ENCODE measurements at places on chromosomes 7 and 10.

- DNase-seq = no peak
These were observed 78.2 kb downstream of the MGMT start for GRCh38 chr10:129545261-129545660.

DNA sequence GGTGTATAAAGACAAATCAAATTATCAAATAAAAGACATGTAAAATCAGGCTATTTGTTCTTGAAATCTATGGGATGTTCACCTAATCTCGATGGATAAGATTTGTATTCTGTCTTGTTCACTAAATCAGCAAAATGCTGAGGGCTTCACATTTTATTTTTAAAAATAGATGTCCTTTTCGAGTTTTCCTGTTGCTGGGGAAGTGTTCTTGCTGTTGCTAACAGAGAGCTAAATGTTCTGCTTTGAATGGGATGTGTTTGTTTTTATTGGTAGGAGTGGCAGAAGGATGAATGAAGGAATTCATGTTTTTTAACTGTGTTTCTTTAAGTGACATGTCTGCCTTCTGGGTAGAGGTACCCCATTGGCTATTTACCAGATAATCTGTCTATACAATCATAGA, 7.3 kb upstream of the SNX13 start:
- DNase-seq = no peak

DNA sequence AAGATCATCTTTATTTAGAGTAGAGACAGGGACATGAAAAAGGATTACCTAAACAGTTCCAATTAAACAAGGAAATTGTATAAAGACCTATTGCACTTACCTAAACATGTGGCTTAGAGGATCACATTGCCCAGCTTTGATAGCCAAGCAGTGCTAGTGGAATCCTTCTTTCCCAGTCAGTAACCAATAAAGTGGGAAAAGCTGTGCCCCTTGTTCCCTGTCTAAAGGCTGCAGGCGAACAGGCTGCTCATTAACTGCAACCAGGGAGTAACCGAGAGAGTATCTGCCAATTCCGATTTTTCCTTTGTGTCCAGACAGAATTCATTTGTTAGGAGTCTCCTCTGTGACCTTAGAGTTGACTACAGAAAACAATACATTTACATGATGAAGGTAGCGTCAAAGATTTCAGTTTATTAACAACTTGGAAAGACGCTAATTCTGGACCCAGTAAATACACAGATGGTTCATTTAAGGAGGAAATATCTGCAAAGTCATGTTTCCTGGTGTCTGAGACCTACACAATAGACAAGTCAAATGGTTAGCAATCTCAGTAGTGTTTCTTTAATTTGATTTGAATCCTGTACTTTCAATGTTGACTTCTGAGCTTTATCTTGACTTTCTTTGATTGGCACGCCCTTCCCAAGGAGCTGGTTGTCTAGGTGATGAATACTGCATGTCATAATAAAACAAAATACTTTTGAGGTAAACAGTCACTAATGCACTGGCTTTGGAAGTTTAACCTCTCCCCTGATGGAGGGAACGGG, 57.3 kb upstream of the MET start:
- DNase-seq = peak; percentile 83

- no peak for DNase-seq
These were observed 501.9 kb upstream of the SEMA3D start for GRCh38 chr7:85688712-85689111.

GRCh38 chr7:144777005-144777839, 58.6 kb downstream of the TPK1 start:
- no peak for DNase-seq

DNA sequence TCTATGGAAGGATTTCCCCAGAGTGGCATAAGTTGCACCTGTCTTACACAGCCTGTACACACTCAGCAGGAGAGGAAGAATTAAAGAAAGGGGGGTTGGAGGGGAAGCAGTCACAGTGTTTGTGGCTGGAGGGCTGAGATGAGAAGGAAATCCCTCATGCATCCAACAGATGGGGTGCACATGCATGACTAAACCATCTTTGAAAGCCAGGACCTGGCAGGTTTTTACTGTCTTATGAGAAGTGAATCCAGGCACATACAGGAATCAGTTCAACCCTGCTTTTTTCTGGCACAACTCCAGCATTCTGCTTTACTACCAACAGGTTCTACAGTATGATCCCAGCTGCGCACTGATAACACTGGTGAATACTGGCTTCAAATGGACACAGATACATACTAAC, 107.7 kb downstream of the CACNA2D1 start:
- peak; percentile 3 for DNase-seq

GRCh38 chr7:117165656-117166055, 157.2 kb downstream of the WNT2 start:
- DNase-seq = no peak

DNA sequence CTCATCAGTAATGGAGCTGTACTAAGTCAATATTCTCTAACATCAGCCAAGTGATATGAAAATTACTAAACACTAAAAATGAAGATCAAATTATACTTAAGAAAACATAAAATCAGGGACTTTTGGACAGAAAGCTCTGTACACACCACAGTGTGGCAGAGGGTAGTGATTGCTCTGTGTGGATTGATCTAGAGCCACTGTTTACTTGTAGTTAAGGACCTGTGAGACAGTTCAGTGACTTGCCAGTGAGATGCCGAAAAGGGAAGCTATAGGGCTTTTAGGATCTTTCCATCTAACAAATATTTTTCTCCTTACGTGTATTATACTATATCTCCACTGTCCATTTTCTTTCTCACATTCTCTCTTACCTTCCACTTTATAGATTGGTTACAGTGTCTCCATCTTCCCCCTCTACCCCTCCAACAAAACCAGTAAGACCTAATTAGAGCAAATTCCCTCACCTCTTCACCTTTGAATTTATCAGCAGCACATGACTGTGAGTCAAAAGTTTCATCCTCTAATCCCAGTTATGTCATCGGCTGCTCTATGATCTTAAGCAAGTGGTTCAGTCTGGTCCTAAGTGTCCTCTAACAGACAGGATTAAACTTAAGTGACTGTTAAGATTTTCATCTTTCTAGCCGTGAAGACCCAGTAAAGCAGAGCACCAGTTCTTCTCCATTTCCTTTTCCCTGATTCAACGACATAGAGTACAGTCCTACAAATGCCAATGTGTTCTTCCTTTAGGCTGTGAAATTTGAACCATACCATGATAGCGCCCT, 6.9 kb downstream of the PIK3CG start:
- no peak for DNase-seq

GRCh38 chr10:22369434-22370072, 24.3 kb downstream of the SPAG6 start:
- DNase-seq = peak; percentile 10

GRCh38 chr10:128061306-128062300, 64.6 kb downstream of the MKI67 start:
- DNase-seq = no peak

- DNase-seq = no peak
These were observed 104.9 kb downstream of the XRCC2 start for GRCh38 chr7:152571068-152571467.

GRCh38 chr7:154916856-154917807, 85.8 kb downstream of the PAXIP1 start:
- DNase-seq = no peak

GRCh38 chr10:96595741-96596140, 8.9 kb upstream of the TM9SF3 start:
- no peak for DNase-seq

DNA sequence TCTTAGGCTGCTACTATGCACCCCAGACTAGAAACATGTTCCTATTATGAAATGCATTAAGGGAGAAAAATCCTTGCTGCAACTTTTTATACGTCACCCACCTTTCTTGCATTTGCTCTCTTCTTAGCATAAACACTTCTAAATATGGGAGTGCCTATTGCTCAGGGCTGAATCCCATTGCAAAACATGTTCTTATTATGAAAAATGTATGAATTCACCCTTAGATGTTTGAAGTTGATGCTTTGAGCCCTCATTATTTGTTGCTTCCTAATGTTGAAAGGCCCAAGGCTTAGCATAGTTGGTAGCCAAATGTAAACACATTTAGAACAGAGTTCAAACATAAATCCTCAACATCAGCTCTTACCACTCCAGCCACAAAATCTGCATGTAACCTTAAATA, 52.8 kb downstream of the BMPER start:
- no peak for DNase-seq

DNA sequence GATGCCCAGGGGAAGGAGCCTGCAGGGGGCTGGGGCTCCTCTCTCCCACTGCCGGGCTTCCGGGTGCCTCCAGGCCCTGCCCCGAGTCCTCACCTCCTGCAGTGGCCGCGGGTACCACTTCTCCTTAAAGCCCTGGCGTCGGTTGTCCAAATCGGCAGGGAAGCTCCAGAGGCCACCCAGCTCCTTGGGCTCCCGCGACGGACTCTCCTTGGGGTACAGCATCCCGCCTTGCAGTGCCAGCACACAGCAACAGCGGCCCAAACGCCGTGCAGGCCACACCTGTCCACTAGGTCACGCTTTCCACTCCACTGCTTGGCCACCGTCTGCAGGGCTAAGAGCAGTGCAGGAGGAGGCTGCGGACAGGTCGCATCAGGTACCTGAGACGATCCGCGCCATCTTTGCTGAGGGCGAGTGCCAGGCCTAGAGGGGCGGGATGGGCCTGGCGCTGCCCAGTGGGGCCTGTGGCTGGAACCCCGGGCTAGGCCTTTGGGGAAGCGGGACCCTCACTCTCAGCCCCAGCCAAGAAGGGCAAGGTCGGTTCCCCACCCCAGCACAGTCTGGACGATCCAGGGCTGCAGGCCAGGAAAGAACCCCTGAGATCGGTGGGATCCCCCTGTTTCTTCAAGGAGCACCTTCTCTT, 47.7 kb upstream of the ZNF479 start:
- DNase-seq = no peak

GRCh38 chr7:44769776-44770294, 21.2 kb downstream of the ZMIZ2 start:
- DNase-seq = peak; percentile 19

GRCh38 chr10:47049056-47049851, 138.0 kb downstream of the PTPN20 start:
- DNase-seq = no peak

- DNase-seq = peak; percentile 86
These were observed 29.3 kb upstream of the CCL24 start for GRCh38 chr7:75842836-75843446.

DNA sequence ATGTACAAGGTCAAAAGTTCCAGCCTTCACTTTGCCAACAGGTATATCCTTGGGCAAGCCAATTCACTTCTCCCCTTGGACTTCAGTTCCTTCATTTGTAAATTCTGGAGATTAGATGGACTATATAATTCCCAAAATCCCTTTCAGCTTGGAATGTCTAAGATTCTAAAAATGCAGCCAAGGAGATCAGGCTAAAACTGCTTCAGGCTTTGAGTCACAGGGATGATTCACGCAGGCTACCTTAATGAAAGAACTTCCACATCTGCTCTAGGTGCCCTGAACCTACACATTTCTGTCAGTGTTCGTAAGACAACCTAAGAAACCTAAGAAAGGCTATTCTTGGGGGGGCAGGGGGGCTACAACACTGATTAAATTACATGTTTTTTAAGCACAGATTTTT, 7.1 kb downstream of the CPVL start:
- no peak for DNase-seq

GRCh38 chr7:70599446-70600190, 532.3 kb upstream of the GALNT17 start:
- DNase-seq = no peak

GRCh38 chr10:35268323-35268722, 68.0 kb upstream of the CCNY start:
- no peak for DNase-seq

- DNase-seq = no peak
These were observed 74.8 kb downstream of the ZEB1 start for GRCh38 chr10:31393844-31394243.

GRCh38 chr10:99346247-99346646, 17.1 kb downstream of the CNNM1 start:
- DNase-seq = no peak

DNA sequence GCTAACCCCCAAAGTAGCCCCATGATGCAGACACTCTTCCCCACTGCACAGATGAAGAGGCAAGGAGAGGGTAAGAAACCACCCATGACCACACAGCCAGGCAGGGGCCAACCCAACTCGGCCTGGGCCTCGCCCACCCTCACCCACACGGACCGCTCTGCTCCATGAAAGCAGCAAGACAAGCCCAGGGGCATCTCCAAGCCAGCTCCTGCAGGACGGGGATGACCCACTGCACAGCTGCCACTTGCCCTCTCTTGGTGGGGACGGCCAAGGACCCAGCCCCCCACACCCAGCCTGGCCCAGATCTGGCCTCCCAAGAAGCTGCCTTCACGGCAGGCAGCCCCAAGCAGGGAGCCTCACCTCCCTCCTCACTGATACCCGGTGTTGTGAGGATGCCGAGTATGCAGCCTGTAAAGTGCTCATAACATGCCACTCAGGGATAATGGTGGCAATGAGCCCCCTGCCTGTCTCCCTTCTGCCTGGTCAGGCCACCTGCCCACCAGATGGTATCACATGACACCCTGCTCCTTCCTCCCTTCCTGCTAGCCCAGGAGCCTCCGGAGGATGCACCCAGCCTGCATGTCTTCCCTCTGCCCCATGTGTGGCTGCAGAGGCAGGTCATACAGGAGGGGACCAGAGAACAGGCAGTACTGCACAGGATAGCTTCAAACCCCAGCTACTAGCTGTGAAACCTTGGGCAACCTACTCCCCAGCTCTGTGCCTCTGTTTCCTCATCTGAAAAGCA, 23.3 kb downstream of the OGDHL start:
- DNase-seq = no peak

- no peak for DNase-seq
These were observed 71.7 kb upstream of the ZNRF2 start for GRCh38 chr7:30212701-30213111.

- no peak for DNase-seq
These were observed 77.0 kb downstream of the ARL4A start for GRCh38 chr7:12764458-12764891.

DNA sequence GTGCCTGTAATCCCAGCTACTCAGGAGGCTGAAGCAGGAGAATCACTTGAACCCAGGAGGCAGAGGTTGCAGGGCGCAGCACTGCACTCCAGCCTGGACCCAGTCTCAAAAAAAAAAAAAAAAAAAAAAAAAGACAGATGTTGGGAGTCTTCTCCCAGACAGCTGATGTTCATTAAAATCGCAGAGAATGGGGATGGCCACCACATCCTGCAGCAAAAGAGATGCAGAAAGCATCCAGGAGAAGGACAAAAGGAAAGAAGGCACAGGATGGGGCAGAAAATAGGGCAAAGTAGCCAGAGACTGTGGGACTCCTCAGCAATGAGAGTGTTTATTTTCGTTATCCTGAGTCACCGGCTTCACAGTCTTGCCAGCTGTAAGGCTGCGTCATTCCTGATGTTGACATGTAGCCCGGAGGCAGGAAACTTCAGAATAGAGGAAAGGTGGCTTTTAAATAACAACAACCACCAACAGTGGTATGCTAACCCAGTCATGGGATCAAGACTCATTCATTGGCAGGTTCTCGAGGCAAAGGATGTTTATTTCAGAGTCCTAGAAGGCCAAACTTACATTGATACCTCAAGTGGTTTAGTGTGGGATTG, 149.5 kb upstream of the SVIL start:
- peak; percentile 99 for DNase-seq

GRCh38 chr10:782751-783648, 93.5 kb upstream of the DIP2C start:
- no peak for DNase-seq

- DNase-seq = no peak
These were observed 27.9 kb upstream of the INPP5A start for GRCh38 chr10:132509506-132510173.

GRCh38 chr7:40014376-40014775, 64.3 kb downstream of the CDK13 start:
- no peak for DNase-seq

GRCh38 chr7:88233828-88234227, 14.0 kb upstream of the SRI start:
- DNase-seq = no peak

All from dermis blood vessel endothelial cell (primary cell).